Activated T-cell treated with anti-CD3 and anti-CD28 coated beads, Interleukin-2, amount 50 U/mL, for 72 hours (primary cell): ENCODE measurements at places on chromosomes 6 and 20. TPM values are rescaled to one million over a fixed set of nuclear protein-coding genes. Genes with fewer than 3 reads are reported as not detected.

GPR63 gene
- 1.5 TPM for total RNA-seq

DNA sequence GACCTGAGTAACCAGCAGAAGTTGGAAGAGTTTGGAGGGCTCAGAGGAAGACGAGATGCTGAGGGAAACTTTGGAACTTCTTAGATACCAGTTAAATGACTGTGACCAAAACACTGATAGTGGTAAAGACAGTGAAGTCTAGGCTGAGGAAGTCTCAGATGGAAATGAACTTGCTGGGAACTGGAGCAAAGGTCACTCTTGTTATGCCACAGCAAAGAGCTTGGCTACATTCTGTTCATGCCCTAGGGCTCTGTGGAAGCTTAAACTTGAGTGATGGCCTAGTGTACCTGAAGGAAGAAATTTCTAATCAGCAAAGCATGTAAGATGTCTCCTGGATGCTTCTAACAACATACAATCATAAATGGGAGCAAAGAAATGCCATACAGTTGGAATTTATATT, 24.7 kb downstream of the WDR27 start:
- H3K4me1 ChIP-seq, result no peaks in the 10 kb centered on the region
- H3K36me3 ChIP-seq, result peaks cover 13% of the 10 kb centered on the region
- DNase-seq, result no peak
- H3K27me3 ChIP-seq, result no peaks in the 10 kb centered on the region
- H3K27ac ChIP-seq, result no peak overlapping the region
- H3K4me3 ChIP-seq, result no peak overlapping the region

GRCh38 chr20:3781153-3781910, at the start of gene SPEF1:
Gene SPEF1 (minus strand): TSS chr20:3781448. CDS start chr20:3781287, 161 bp downstream.
- H3K36me3 ChIP-seq, result peaks cover 2% of the 10 kb centered on the region
- peaks cover 20% of the 10 kb centered on the region for H3K27me3 ChIP-seq
- H3K4me3 ChIP-seq, result peak within 1 kb of the TSS; percentile 79
- DNase-seq, result peak; percentile 40
- no peak within 1 kb of the TSS for H3K27ac ChIP-seq

- no peak for DNase-seq
- no peak overlapping the region for H3K4me3 ChIP-seq
- H3K36me3 ChIP-seq, result peaks cover 5% of the 10 kb centered on the region
- no peaks in the 10 kb centered on the region for H3K27me3 ChIP-seq
Observed at GRCh38 chr6:112030961-112031660, 22.8 kb upstream of the CCN6 start.

DNA sequence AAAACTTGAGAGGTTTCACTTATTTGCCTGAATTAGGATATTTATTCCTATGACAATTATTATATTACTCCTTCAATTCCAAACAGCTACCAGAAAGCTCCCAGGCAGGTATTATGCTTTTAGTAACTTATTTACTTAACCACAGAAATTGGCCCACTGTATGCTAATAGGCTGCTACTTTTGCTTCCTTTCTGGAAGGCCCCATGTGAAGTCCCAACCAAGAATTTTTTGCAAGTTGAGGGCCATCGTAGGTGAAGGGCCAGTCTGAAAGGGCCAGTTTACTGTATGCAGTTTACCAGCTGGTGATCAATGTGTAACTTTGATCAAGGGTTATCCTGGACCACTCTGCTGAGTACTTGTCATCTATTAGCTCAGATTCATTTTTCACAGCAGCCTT, 45.0 kb downstream of the EDN1 start:
- no peaks in the 10 kb centered on the region for H3K27me3 ChIP-seq
- H3K4me1 ChIP-seq, result no peaks in the 10 kb centered on the region
- no peaks in the 10 kb centered on the region for H3K36me3 ChIP-seq

- H3K4me3 ChIP-seq, result no peak overlapping the region
- H3K36me3 ChIP-seq, result no peaks in the 10 kb centered on the region
- no peaks in the 10 kb centered on the region for H3K4me1 ChIP-seq
- peaks cover 7% of the 10 kb centered on the region for H3K27me3 ChIP-seq
Observed at GRCh38 chr20:48489656-48490055, 338.1 kb downstream of the PREX1 start.

TBC1D32 gene
- 10.4 TPM for total RNA-seq

DNA sequence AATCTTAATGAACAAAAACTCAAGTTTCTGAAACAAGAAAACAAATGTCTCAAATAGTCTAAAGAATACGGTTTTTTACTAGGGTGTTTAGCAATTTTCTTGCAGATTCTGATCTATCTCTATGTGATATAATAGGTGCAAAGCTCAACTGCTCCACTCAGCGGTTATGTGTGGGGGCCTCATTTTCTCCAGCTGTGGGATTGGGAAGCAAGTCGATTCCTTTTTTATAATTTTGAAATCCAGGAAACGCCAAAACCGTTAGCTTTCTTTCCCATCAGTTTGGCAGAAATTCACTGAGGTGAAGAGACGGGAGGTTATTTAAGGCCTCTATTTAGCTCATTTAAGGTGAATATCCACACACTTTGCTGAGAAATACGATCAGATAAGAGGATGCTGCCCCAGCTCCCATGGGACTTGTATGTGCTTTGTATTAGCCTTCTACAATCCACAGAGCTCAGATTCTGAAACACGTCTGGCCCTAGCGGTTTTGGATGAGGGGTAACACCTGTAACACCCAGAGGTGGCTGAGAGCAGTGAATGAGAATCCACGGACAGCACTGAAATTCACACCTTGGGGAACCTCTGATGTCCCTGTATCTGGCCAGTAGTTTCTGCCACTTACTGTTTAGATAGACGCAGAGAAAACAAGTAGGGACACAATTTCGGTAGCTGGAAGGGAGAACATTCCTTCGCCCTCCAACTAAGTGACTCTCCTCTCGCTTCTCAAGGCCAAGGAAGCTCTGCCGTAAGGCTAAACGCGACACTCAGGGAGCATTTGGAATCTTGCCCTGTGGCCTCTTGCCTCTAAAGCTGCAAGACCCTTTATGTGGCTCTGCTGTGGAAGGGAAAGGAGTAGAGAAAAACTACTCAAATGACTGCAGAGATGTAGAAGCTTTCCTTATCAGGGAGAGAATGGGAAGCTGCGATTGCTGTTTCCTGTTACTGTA, 6.5 kb upstream of the BCAS4 start:
- H3K27ac ChIP-seq, result no peak overlapping the region
- H3K27me3 ChIP-seq, result no peaks in the 10 kb centered on the region
- no peak for DNase-seq
- H3K4me1 ChIP-seq, result peaks cover 12% of the 10 kb centered on the region
- no peak overlapping the region for H3K4me3 ChIP-seq
- H3K36me3 ChIP-seq, result no peaks in the 10 kb centered on the region

DNA sequence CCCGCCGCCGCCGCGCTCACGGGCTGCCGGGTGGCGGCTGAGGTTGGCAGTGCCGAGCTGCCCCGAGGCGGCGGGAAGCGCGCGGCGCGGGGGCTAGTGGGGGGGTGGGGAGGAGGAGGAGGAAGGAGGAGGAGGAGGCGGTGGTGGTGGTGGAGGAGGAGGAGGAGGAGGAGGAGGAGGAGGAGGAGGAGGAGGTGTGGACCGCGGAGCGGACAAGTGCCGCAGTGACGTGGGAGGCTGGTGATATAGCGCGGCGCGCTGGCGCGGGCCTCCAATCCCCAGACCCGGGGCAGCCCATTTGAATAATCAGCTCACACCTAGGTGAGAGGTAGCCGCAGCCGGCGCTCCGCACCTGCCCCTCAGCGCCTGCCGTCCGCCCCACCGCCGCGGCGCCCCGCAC, at the start of gene FOXA2:
Gene FOXA2, minus strand, starts transcription at position 51 of the 400 bp plus-strand sequence. CDS start 294 bp downstream, outside the sequence.
- H3K36me3 ChIP-seq, result peaks cover 8% of the 10 kb centered on the region
- H3K4me3 ChIP-seq, result peak within 1 kb of the TSS; percentile 64
- no peak within 1 kb of the TSS for H3K27ac ChIP-seq
- peaks cover 59% of the 10 kb centered on the region for H3K27me3 ChIP-seq
- H3K4me1 ChIP-seq, result no peaks in the 10 kb centered on the region

ATP9A gene
- total RNA-seq, result 3.8 TPM

ASIP gene
- total RNA-seq, result not detected

GRCh38 chr20:40880729-40881109, 147.9 kb upstream of the TOP1 start:
- no peak for DNase-seq
- H3K4me3 ChIP-seq, result no peak overlapping the region
- peaks cover 15% of the 10 kb centered on the region for H3K4me1 ChIP-seq
- no peak overlapping the region for H3K27ac ChIP-seq
- H3K27me3 ChIP-seq, result no peaks in the 10 kb centered on the region
- H3K36me3 ChIP-seq, result peaks cover 4% of the 10 kb centered on the region

- no peak overlapping the region for H3K27ac ChIP-seq
- peaks cover under 1% of the 10 kb centered on the region for H3K36me3 ChIP-seq
- no peak for DNase-seq
- H3K27me3 ChIP-seq, result peaks cover 30% of the 10 kb centered on the region
- no peaks in the 10 kb centered on the region for H3K4me1 ChIP-seq
Observed at GRCh38 chr6:5937936-5938706, 68.6 kb downstream of the NRN1 start.

FAM209B gene
- total RNA-seq, result 1.3 TPM

- no peaks in the 10 kb centered on the region for H3K36me3 ChIP-seq
- no peak for DNase-seq
- no peak overlapping the region for H3K4me3 ChIP-seq
Observed at GRCh38 chr6:81767163-81767891, 14.8 kb upstream of the TENT5A start.

PAK5 gene
- total RNA-seq, result not detected

DNA sequence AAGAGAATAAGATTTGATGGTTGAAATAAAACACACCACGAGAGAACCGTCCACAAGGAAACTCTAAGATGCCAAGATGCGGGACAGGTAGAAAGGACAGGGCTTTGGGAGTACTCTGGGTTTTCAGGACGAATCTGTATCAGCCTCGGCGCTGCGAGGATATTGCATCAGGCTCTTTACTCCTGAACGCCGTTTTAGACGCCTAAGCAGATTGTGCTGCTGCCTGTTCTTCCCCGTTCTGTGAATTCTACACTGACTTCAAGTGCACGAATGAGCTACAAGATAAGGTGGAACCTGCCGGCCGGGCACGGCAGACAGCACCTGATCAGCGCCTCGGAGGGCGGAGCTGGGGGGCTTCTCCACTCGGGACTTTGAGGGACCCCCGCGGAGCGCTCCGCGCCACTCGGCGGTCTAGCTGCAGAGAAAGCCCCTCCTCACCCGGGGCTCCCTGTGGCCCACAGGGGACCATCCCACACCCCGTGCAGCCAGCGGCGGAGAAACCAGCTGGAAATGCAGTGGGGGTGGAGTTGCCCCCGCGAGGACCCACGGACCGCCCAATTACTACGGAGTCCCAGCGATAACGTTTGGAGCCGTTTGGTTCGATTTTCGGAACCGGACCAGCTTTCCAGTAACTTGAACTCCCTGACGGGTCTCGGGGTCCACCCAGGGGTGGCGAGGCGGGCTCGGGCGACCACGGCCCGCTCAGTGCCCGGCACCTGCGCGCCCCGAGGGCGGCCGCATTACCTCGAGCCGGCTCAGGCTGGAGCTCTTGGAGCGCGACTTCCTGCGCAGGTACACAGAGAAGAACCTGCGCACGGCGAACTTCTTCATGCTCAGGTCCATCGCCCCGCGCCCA, 646 bp downstream of the RPS6KA2 start:
- peak overlapping the region; percentile 91 for H3K4me3 ChIP-seq

COL11A2 gene
- total RNA-seq, result 3.2 TPM

GRCh38 chr6:126100386-126100785, 114.0 kb downstream of the TRMT11 start:
- H3K4me1 ChIP-seq, result no peaks in the 10 kb centered on the region
- no peaks in the 10 kb centered on the region for H3K36me3 ChIP-seq

- H3K4me1 ChIP-seq, result peaks cover 19% of the 10 kb centered on the region
- peaks cover 32% of the 10 kb centered on the region for H3K27me3 ChIP-seq
- peak overlapping the region; percentile 23 for H3K4me3 ChIP-seq
- no peaks in the 10 kb centered on the region for H3K36me3 ChIP-seq
- H3K27ac ChIP-seq, result no peak overlapping the region
Observed at GRCh38 chr6:3623451-3624249, 127.9 kb downstream of the PXDC1 start.

HSP90AB1 gene
- total RNA-seq, result 915 TPM

DNA sequence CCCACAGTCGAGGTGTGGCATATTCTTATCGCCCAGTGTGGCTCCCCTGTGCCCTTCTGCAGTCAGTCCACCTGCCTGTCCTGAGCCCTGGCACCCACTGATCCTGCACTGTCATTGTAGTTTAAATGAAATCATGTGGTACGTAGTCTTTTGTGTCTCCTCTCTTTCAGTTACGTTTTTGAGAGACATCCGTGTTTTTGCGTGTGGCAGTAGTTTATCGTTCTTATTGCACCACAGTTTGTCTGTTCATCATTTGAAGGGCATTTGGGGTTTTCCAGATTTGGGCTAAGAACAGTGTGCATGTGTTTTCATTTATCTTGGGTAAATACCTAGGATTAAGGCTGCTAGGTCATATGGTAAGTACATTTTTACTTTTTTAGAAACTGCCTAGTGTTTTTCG, 49.3 kb downstream of the SPATA2 start:
- H3K36me3 ChIP-seq, result peaks cover 6% of the 10 kb centered on the region
- DNase-seq, result no peak
- H3K27ac ChIP-seq, result no peak overlapping the region
- H3K4me3 ChIP-seq, result no peak overlapping the region
- H3K27me3 ChIP-seq, result no peaks in the 10 kb centered on the region
- H3K4me1 ChIP-seq, result peaks cover 27% of the 10 kb centered on the region
